ENCODE measurements at places on chromosomes 3 and 15.

GRCh38 chr15:30870681-30871080 is 33.0 kb upstream of the FAN1 start:
- no peak for DNase-seq

GRCh38 chr3:39075910-39076309 is 24.1 kb downstream of the WDR48 start:
- no peak for DNase-seq

DNA sequence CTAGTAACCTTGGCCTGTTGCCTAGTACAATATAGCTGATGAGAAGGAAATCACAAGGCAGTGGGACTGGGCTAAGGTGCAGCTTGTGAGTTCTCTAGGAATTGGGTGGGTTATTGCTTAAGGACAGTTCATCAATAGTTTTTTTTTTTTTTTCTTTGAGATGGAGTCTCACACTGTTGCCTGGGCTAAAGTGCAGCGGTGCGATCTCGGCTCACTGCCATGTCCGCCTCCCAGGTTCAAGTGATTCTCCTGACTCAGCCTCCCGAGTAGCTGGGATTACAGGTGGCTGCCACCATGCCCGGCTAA is 11.5 kb downstream of the ACKR2 start:
- DNase-seq: no peak

DNA sequence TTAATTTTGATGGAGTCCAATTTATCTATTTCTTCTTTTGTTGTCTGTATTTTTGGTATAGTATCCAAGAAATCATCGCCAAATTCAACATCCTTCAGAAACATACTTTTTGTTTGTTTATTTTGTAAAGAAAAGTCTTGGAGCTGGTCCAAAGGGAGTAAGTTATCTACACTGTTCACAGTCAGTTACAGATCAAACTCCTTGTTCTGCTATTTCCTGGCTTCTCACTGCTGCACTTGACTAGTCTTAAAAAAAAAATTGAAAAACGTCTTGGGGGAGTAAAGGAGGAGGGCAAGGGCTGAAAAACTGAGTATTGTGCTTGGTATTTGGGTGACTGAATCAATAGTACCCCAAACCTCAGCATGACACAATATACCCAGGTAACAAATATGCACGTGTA is 105.6 kb downstream of the NFKBIZ start:
- DNase-seq: no peak

DNA sequence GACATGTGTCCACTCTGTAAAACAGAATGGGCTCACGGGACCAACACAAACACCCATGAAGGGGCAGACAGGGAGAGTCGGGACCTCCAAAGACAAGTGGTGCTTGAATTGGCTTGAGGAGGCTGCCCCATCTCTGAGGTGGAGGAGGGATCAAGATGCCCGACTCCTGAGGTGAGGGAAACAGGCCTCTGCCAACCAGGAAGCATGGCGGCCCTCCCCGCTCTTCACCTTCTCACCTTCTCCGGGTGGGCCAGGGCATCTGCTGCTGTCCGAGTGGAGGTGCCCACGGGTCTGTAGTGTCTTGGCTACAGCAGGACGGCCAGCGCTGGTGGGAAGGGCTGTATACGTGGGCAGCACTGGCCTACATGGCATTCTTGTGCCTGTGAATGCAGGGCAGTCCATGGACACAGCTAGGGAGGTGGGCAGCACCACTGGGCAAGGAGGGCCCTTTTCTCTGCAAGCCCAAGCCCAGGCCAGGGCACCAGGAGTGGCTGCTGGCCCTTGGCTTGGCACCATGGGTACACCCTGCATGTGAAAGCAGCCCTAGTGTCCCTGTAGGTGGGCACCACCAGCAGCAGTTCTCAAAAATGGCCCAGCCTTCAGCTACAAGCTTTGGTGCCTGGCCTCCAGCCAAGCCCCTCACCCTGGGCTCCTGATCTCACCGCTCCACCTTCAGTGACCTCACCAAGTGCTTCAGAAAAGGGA is 79.4 kb downstream of the SNRK start:
- DNase-seq: no peak

DNA sequence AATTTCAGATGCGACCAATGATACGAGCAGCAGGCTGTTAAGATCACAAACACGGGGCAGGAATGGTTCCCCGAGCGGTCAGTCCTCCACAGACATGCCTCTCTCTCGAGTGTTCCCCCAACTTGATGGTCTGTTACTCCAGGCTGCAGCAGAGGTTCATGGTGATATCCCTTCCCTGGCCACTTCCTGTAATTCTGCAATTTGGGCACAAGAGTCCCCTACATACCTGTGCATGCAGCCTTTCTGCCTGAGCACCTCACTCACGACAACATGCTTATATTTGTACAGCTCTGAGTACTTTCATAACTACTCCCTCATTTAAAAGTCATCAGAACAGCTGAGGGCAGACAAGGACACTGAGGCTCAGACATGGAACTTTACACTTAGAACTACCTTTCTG is 408.1 kb upstream of the NR2F2 start:
- DNase-seq: no peak

- no peak for DNase-seq
Measured at GRCh38 chr3:182484682-182485081, 308.6 kb upstream of the ATP11B start.

- no peak for DNase-seq
Measured at GRCh38 chr3:154059833-154060232, 61.4 kb upstream of the ARHGEF26 start.

DNA sequence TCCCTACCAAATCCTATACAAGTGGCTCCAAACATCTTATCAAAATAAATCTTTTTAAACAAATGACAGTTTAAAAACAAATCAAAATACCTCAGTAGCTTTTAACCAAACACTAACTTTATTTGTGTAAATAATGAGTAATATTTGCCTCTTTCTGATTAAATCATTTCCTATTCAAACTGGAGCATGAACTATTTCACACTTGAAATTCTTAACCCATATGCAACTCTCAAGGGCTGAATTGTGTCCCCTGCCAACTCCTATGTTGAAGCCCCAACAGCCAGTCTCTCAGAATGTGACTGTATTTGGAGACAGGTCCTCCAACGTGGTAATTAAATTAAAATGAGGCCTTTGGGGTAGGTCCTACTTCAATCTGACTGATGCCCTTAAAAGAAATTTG is 55.9 kb upstream of the MCTP2 start:
- no peak for DNase-seq

DNA sequence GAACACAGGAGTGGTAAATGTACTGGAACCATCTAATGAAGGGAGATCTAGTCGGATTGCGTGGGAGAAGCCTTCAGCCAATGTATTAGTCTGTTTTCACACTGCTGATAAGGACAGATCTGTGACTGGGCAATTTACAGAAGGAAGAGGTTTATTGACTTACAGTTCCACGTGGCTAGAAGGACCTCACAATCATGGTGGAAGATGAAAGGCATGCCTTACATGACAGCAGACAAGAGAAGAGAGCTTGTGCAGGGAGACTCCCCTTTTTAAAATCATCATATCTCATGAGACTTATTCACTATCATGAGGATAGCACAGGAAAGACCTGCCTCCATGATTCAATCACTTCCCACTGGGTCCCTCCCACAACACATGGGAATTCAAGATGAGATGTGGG is 17.0 kb downstream of the HRG start:
- DNase-seq: no peak

DNA sequence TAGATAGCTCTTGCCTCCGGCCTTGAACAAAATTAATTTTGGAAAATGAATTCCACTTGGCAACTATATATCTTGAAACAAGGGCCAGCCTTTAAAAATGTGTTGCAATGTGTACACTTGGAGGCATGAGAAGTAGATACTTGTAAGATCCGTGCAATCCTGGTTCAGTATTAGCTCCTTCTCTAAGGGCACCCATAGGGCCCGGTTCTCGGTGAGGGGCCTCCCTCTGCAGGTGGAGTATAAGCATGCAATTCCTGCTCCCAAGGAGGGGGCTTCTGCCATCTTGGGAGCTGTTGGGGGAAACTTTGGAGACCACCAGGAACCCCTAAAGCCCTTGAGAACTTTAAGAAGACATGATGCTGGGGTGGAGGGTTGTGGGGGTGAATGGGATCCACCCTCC is 388.7 kb upstream of the RGMA start:
- DNase-seq: no peak

DNA sequence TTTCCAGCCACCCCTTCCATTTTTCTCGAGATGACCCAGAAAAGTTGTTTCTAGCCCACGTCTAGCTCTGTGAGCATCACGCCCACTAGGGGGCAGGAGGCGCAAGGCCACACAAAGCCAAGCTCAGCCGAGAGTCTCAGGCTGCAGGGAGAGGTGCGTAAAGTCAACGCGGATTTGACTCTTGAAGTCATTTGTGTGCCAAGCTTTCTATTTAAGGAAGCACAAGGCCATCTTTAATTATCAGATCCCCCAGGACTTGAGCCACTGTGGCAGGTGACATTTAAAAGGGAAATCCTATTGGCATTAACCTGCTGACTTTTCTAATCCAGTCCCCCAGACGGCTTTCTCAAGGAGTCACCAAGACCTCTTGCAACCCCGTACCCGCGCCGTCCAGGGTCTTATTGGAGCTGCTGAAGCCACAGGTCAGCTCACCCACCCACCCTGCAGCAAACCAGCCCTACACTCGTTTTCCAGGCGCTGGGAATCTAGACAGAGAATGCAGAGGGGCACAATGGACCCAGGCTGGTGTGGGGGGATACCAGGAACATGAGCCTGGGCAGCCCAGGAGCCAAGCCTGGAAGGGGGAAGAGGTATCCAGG is 62.1 kb downstream of the CAPN7 start:
- DNase-seq: peak; percentile 83

DNA sequence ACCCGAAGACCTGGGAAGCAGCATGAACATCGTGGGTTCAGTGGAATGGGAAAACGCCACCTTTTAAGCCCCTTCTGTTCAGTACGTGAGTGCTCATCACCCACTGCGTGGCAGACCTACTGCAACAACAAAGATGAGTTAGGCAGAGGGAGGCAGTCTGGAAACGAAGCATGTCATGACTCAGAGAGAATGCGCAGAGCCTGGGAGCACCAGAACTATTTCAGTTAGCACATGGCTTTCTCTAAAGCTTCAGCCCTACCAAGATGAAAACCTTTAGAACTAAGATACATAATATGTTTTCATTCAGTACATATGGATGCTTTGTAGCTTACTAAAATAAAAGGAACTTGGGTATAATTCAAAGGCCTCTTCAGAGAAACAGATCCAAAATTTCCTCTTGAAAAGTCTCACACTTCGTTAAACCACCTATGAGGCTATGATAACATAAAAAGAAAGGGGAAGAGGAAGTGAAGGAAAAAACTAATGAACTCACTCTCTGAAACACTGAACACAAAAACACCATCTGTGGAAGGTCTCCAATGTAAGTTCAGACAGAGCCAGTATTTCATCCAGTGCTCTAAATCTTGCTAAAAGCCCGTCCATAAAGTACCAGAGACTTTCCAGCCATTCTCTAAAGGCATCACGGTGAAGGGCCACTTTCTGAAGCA is 140.1 kb downstream of the OCA2 start:
- DNase-seq: no peak

- no peak for DNase-seq
Measured at GRCh38 chr15:89163271-89164055, 57.9 kb downstream of the RLBP1 start.

DNA sequence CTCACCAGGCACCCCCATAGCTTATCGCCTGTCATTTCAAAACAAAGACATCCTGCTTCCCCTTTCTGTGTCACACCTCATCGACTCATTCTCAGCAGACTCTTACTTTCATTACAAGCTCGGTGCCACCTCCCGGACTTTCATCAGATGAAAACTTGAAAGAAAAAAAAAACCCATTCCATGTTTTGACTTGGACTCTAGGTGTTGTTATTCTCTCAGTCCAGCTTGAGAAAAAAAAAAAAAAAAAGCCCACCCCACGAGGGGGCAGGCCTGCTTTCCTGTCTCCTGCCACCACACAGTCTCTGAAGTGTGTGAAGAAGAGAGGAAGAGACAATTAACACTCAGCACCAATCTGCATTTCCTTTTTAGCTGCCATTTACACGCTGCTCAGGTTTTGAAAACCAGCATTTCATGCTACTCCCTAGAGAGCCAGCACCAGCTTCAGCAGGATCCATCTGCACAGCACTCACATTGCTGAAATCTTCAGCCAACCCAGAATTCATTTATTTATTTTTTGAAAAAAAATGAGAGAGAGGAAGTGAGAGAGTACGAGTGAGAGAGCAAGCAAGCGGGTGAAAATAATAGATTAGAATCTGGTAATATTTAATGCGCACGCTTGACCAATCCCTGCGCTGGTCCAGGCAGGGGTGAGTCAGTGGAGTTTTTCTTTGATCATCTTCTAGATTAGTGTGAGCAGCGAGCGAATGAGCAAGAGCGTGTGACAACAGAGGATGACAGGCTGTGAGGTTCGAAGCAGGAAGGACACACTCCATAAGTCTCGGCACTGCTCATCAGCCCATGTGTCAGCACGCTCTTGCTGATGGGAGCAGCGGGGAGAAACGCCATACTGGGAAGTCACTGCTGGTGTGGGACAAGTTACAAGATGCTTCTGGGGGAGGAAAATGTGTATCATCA is 23.5 kb downstream of the ZNF80 start:
- DNase-seq: peak; percentile 72

GRCh38 chr3:171606151-171606751 is 146.0 kb upstream of the TNIK start:
- DNase-seq: no peak

- no peak for DNase-seq
Measured at GRCh38 chr15:73717802-73718201, 33.6 kb downstream of the CD276 start.

DNA sequence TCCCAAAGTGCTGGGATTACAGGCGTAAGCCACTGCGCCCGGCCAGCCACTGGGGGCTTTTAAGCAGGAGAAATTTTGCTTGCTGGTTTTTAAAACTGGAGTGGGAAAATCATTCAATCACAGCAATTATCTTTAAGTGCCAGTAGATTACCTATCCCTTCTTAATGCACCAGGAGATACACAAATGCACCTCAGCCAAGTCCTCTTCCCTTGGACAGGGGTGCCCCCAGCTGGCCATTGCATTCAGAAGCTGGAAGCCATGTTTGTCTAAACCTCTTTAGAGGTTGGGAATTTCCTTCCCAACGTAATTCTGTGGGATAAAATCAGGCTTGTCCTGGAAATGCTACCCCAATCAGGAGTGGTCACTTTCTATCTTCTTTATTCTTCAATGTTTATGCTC is 26.6 kb downstream of the MIX23 start:
- DNase-seq: no peak

- DNase-seq: no peak
Measured at GRCh38 chr15:91956026-91956723, 102.7 kb downstream of the SLCO3A1 start.

DNA sequence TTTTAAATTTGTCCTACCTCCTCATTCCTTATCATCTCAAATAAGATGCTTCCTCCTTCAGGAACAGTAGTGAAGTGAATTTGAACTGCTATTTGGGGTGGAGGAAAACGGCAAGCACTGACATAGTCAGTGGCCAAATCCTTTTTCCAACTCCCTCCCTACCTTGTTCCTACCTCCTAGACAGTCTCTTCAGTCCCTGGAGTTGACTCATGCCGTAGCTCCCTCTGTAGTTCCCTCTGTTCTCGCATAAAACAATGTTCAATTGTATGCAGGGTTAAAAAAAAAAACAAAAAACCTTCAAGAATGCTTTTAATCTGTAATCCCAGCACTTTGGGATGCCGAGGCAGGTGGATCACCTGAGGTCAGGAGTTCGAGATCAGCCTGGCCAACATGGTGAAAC is 1.4 kb downstream of the UBR1 start:
- no peak for DNase-seq

GRCh38 chr3:52606373-52607085 is 70.1 kb downstream of the UQCC5 start:
- DNase-seq: no peak
